ENCODE measurements at places on chromosomes 11 and 22.
A peak's percentile ranks its signal among the peaks of the same experiment; 100 is the strongest.

GRCh38 chr11:71551711-71552110, 3.5 kb downstream of the KRTAP5-9 start:
- DNase-seq: no peak

- no peak for DNase-seq
These were observed 13.7 kb downstream of the CYP2D6 start for GRCh38 chr22:42116848-42117424.

- DNase-seq: no peak
These were observed 1714.1 kb downstream of the LRRC4C start for GRCh38 chr11:39745401-39745800.

DNA sequence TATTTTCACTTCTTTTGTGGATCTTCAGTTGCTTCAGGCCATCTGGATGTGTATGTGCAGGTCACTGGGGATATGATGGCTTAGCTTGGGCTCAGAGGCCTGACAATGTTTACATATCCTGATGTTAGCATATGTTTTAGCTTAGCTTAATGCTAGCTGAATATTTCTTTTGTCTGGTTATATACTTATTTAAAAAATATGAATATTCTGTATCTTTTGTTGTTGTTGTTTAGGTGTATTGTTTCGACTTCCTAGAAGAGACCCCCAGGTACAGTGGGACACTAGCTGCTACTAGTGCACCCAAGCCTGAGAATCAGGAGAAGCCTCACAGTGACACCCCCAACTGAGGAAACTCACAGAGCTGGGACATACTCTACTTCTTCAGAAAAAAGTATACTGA, at the start of gene KDM4E:
KDM4E (plus strand) TSS at position 301 of the 400 bp plus-strand sequence. CDS start 300 bp downstream, outside the sequence.
- DNase-seq: no peak

GRCh38 chr11:18457450-18457849, 1.8 kb downstream of the LDHAL6A start:
- no peak for DNase-seq

GRCh38 chr11:67136156-67136555, 17.1 kb downstream of the KDM2A start:
- DNase-seq: no peak

- DNase-seq: peak; percentile 20
These were observed 42.9 kb downstream of the LRRC32 start for GRCh38 chr11:76627606-76628005.

DNA sequence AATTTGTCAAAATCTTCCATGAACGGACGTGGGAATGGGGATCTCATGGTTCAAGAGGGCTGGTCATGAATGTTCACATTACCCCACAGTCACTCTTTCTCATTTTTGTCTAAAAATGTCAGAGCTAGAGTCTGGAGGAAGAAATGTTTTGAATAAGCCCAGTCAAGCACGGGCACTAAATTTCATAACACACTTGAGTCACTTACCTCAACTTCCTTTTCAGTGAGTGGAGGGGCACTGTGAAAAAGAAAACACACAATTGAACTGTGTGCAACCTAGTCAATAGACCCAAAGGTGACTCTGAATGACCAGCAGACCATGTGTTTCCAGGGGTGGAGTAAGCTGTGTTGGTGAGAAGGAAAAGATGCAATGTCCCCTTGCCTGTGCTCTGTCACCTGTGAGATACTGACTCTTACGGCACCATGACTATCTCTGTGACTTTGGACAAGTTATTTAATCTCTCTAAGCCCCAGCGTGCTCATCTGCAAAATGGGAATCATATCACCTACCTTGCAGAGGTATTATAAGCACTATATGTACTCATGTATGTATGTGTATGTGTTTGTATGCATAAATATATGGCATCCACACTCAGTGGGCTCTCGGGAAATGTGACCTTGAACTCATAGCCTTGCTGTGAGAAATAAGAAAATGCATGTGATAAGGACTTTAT, 38.2 kb upstream of the LYVE1 start:
- DNase-seq: no peak

DNA sequence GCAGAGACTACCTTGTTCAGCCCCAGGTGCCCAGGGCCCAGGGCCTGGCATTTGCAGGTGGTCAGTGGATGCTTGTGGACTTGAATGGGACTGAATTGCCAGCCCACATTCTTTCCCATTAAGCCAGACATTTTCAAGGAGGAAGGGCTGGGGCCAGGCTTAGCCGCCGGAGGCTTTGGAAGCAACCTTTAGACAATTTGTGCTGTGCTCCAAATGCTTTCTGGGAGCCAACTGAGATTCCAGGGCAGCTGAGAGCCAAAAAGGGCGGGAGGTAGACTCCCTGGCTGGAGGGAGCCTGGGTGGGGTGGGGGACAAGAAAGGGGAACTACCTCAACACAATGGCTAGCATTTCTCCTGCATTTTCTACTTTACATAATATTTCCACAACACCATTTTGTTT, 54.8 kb upstream of the TIMP3 start:
- DNase-seq: no peak

- DNase-seq: no peak
These were observed 20.3 kb upstream of the MICAL3 start for GRCh38 chr22:18044548-18045271.
